Activated naive CD4-positive, alpha-beta T cell treated with anti-CD3 and anti-CD28 coated beads for 36 hours (primary cell): ENCODE measurements at places on chromosomes 5 and 9. TPM values are rescaled to one million over a fixed set of nuclear protein-coding genes. Genes with fewer than 3 reads are reported as not detected.

GRM6 gene
- total RNA-seq: not detected

PCAT7 gene
- total RNA-seq: not detected

FSD1L gene
- total RNA-seq: 0.79 TPM

FOXE1 gene
- total RNA-seq: 0.10 TPM

SLC30A5 gene
- 30.0 TPM for total RNA-seq

PCDHB8 gene
- total RNA-seq: not detected

CNTNAP3 gene
- total RNA-seq: not detected

PIP5K1B gene
- 0.38 TPM for total RNA-seq

SLC6A18 gene
- total RNA-seq: not detected

SLC4A9 gene
- total RNA-seq: 0.12 TPM

FAM151B gene
- total RNA-seq: 0.15 TPM

PAEP gene
- not detected for total RNA-seq

SERF1A gene
- total RNA-seq: 10.0 TPM

GNG10 gene
- 20.6 TPM for total RNA-seq

SPINK7 gene
- not detected for total RNA-seq

BNC2 gene
- total RNA-seq: not detected

ARHGEF39 gene
- 30.4 TPM for total RNA-seq

PTPN3 gene
- 0.27 TPM for total RNA-seq

VCAN gene
- not detected for total RNA-seq

SPINK13 gene
- total RNA-seq: not detected

IFNE gene
- not detected for total RNA-seq

PTGES gene
- total RNA-seq: 0.31 TPM

PCDHGA6 gene
- total RNA-seq: 0.07 TPM

TXNDC8 gene
- not detected for total RNA-seq

TTLL11 gene
- total RNA-seq: 0.84 TPM

GLIPR2 gene
- total RNA-seq: 9.7 TPM

IFNA21 gene
- total RNA-seq: not detected

ARID3C gene
- 0.29 TPM for total RNA-seq

PHF24 gene
- total RNA-seq: not detected

CHD1 gene
- total RNA-seq: 50.5 TPM

LCN1 gene
- total RNA-seq: not detected

CCDC183 gene
- total RNA-seq: 0.47 TPM
